ENCODE measurements at places on chromosomes 2 and 18.

DNA sequence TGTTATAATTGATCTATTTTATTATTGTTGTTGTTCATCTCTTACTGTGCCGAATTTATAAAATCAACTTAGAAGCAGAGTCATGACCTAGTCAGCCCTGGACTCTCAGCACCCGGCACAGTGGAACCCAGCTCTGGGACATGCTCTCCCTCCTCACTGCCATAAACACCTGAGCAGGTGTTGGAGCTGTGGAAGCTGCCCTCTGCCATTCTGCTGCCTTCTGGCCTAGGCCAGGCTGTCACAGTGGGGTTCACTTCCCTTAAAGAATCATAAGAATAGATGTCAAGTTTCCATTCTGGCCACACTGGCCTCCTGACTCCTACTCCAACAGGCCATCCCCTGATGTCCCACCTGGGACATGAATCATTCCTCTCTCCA lies 192.2 kb downstream of the ZFP36L2 start:
- DNase-seq = no peak

- peak; percentile 72 for DNase-seq
Measured at GRCh38 chr2:38113981-38114708, 38.2 kb upstream of the CYP1B1 start.

- DNase-seq = no peak
Measured at GRCh38 chr18:35028536-35028935, 12.7 kb upstream of the MAPRE2 start.

- no peak for DNase-seq
Measured at GRCh38 chr18:63363951-63364350, 3.1 kb downstream of the KDSR start.
